HS-27A (cell line): ENCODE measurements at places on chromosomes 12 and 14.

- DNase-seq: peak; percentile 12
These were observed 1387.5 kb downstream of the LRFN5 start for GRCh38 chr14:42994051-42994736.

DNA sequence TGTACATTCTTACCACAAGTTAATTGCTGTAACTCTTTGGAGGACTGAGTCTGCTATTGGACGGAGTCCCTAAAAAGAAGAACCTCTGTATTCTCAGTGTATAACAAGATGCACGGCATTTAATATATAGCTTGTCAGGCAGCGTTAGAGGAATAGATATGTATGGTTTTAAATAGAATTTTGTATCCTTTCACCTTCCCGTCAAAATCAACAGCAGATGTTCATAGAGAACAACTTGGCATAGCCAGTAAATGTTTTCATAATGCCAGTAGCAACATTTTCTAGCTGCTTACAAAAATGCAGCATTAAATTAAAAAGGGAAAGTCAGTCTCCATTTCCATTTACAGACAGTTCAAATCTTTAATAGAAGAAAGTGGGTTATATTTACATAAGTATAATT is 6.8 kb downstream of the SCYL2 start:
- no peak for DNase-seq

DNA sequence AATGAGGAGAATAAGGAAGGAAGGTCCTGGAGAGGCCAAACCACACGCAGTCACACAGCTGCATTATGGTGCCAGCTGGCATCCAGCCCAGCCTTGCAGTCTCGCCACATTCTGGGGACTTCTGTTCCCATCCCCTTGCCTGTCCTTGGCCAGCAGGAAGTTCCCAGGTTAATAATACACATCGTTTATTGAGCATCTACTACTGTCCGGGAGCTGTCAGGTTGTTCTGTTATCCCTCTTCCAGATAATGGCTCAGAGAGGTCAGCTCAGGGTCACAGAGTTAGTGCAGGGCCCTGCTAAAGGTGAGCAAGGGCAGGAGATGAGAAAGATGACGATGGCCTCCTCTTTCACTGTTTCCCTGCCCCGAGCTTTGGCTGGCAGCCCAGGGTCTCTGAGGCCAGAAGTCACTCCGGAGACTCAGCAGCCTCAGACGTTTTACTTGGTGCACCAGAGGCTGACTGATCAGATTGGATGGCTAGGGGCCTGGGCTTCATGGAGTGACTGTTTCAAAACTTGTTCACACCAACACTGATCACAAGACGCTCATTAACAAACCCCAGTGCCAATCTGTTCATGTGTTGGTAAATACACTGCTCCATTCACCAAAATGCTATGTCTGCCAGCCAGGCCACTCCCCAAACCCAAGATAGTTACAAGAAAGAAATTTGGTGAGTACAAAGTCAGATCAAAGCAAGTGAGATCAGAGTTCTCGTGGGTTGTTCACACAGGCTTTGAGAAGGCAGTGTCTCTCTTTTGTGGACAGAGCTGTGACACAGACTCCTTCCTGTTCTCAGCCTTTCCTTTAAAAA is 79.2 kb downstream of the B4GALNT3 start:
- DNase-seq: peak; percentile 29

- no peak for DNase-seq
These were observed 440.8 kb downstream of the EGLN3 start for GRCh38 chr14:33510063-33510481.

DNA sequence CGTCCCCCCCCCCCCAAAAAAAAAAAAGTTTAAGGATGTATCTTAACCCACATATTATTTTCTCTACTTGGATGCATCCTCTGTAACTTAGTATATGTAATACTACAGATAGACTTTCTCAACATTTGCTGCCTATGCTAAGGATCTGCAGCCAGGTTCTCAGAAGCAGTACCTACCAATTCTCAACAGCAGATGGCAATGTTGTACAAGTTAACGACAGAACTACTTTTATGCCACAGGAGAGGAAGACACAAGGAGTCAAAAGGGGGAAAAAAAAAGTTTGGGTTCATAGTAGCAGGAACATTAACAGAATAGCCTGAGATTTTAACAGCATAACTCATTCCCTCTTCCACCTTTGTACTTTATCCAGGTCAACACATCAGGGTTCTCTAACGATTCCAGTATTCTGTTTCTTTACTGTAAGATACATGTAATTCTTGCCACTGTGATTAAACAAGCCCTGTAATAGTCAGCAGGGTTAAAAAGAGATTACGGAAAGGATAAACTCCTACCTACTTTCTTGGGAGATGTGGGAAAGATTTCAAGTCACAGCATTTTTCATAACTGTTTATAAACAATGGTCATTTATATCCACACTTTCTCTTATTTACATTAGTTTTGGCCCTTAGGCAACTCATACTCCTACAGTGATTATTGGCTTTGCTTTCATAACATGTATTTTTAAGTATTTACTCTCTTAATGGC is 5.7 kb upstream of the NEK9 start:
- DNase-seq: peak; percentile 45

- no peak for DNase-seq
These were observed 79.5 kb upstream of the C14orf180 start for GRCh38 chr14:104499784-104500760.

- no peak for DNase-seq
These were observed 60.7 kb downstream of the SPPL3 start for GRCh38 chr12:120843472-120843871.

GRCh38 chr14:20278414-20278813 is 27.3 kb downstream of the TTC5 start:
- DNase-seq: no peak

DNA sequence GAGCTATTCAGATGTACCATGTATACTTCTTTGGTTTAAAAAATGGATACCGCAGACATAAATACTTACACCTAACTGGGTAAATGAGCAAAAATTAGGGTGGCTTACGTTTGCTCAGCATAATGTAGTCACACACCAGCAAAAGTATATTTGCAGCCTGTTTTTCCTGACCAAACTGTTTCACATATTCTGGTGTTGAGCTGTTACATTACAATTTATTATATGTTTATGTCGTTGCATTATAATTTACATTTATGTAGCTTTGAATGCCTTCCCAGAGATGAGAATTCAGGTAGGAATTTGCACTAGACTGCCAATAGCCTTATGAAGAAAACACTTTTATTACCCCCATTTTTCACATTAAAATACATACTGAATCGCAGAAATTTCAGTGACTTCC is 183.3 kb downstream of the PTPRO start:
- no peak for DNase-seq
